ENCODE measurements at places on chromosomes 1 and 21.

DNA sequence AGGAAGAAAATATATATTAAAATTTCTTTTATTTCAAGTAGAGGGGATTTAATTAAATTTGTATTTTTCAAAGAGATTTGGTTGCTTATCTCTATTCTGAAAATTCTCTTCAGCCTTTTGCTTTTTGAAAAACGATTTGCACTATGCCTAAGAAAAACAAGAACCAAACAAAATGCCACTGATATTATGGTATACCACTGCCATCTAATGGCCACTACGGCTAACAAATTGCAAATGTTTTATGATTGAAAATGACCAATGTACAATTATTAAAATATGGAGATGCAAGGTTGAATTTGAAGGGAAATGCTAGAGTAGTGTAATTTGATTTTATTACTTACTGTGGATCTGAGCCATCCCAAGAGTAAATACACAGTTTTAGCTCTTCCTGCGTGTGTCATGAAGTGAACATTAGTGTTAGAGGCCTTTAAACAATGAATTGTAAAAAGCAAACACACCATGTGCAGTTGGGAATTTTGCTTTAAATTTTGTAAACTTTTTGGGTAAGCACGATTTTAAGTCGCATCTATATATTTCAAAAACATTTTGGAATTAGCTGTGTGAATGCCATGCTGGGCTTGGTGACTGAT, 137.4 kb upstream of the USP25 start:
- DNase-seq = no peak

DNA sequence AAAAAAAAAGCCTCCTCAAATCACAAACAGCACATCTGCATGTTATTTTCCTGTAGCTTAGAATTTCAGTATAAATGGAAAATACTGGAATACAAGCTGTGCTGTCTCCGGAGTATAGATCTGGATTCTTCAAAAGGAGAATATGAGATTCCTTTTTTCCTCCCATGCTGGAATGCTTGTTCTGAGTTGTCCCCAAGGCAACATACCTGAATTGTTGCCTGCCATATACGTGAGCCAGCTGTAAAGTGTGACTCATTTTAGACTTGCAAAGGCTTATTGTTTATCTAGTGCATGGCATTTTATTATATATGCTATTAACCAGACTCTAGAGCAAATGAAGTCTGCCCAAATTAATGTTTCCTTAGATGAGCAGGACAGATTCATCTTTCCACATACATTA, 95.0 kb upstream of the C1orf105 start:
- DNase-seq = no peak

DNA sequence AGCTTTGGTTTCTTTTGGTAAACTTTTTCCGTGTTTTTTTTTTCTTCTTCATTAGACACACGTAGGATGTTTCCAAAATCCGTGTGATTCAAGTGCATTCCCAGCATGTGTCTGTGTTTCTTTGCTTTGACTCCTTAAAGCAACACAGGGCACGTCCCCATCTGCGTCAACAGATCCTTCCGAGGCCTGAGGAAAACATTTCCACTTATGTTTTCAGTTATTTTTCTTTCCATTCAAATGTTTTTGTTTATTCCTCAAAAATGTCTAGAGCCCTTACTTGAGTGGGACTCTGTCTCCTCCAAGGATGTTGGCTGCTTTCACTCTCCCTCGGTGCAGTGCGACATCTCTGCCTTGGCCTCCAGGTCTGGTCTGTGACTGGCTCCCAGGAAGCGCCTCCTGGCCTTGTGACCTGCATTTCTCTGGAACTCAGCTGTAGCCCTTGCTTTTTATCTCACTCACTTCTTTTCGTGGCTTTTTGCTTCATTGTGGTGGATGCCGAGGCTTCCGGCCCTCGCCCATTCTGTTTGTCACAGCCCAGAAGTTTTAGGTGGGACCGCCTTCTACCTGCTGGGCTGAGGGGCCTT, 31.3 kb upstream of the SLC19A1 start:
- no peak for DNase-seq

- no peak for DNase-seq
Measured at GRCh38 chr21:45127937-45128336, 53.6 kb downstream of the ADARB1 start.

DNA sequence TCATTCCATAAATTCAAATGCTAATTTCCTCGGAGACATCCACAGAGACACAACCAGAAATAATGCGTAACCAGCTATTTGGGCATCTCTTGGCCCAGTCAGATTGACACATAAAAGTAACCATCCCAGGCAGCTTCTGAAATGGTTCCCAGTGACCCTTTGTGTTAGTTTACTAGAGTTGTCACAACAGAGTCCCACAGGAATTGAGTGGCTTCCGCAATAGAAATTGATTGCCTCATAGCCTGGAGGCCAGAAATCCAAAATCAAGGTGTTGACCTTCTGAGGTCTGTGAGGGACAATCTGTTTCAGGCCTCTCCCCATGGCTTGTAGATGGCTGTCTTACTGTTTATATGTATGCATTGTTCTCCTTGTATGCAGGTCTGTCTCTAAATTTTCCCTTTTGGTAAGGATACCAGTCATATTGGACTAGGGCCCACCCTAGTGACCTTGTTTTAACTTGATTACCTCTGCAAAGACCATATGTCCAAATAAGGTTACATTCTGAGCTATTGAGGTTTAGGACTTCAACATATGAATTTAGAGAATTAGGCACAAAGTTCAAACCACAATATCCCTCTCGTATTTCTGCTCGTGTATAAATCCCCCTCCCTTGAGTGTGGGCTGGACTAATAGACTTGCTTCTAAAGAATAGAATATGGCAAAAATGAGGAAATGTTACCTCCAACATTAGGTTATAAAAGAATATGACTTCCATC, 78.2 kb upstream of the FGGY start:
- no peak for DNase-seq

GRCh38 chr1:5371270-5371669, 621.0 kb downstream of the NPHP4 start:
- no peak for DNase-seq

GRCh38 chr1:35361638-35362037, 93.1 kb downstream of the ZMYM4 start:
- DNase-seq = no peak

GRCh38 chr1:197982256-197982655, 65.1 kb downstream of the LHX9 start:
- DNase-seq = no peak
